WERI-Rb-1 (cell line): ENCODE measurements at places on chromosomes 13 and 19.
A peak's percentile ranks its signal among the peaks of the same experiment; 100 is the strongest.

- peak; percentile 7 for DNase-seq
Measured at GRCh38 chr13:43981091-43981490, 101.4 kb downstream of the LACC1 start.

DNA sequence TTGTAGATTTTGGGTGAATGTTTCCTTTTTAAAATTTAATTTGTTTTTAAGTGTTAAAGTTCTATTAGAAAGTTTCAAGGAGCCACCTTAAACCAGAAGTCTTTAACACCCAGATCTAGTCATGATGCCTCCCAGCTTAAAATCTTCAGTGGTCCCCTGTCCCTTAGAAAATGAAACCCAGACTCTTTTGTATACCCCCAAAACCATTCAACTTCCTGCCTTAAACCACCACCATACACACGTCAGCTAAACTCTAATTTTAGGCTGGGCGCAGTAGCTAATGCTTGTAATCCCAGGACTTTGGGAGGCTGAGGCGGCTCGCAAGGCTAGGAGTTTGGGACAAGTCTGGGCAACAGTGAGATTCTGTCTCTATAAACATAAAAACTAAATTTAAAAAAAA, 37.9 kb downstream of the N4BP2L1 start:
- no peak for DNase-seq

- peak; percentile 46 for DNase-seq
Measured at GRCh38 chr19:48975947-48976847, 11.1 kb downstream of the FTL start.

GRCh38 chr19:15280915-15281683, 48.9 kb upstream of the EPHX3 start:
- DNase-seq = peak; percentile 96

- no peak for DNase-seq
Measured at GRCh38 chr13:33262997-33263396, 22.6 kb downstream of the STARD13 start.

DNA sequence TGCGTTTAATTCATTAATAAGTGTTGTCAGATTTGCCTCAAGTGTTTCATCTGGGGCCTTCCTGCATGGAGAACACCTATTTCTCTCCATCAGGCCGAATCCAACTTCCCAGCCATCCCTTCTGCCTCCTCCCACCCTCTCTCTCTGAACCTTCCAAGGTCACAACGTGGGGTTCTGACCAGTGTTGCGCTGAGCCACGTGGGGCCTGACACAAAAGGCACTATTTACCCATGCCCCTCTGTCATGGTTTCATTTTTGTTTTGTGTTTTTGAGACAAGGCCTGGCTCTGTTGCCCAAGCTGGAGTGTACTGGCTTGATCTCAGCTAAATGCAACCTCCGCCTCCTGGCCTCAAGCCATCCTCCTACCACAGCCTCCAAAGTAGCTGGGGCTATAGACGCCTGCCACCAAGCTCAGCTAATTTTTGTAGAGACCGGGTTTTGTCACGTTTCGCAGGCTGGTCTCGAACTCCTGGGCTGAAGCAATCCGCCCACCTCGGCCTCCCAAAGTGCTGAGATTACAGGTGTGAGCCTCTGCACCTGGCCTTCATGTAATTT, 8.6 kb upstream of the IRGC start:
- no peak for DNase-seq

DNA sequence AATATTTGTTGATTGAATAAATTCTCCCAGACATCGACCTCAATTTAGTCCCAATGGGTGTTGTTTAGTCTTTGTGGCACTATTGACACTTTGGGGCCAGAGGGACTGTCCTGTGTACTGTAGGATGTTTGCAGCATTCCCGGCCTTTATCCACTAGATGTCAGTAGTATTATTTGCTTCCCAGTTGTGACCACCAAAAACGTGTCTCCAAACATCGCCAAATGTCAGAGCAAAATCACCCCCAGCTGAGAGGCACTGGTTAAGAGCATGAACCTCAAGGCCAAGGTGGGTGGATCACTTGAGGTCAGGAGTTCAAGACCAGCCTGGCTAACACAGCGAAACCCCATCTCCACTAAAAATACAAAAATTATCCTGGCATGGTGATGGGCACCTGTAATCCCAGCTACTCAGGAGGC, 15.4 kb downstream of the NLRP12 start:
- DNase-seq = peak; percentile 14

DNA sequence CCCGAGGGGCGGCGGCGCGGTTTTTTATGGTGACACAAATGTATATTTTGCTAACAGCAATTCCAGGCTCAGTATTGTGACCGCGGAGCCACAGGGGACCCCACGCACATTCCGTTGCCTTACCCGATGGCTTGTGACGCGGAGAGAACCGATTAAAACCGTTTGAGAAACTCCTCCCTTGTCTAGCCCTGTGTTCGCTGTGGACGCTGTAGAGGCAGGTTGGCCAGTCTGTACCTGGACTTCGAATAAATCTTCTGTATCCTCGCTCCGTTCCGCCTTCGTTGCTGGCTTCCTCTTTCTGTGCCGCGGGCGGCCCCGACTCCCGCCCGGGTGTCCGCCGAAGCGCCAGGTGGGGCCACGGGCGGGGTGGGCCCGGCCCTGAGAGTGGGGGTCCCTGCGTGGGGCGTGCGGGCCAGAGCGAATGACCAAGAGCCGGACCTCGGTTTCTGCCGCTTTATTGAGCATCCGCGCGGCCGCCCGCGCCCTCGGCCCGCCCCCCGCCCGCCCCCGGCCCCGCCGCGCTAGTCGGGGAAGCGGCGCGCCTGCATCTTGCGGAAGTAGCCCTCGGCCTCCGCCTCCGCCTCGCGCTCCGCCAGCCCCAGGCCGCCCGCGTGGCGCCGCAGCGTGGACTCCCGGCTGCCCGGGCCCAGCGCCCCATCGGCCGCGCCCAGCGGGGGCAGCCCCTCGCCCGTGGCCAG, 9.6 kb downstream of the PLPPR3 start:
- no peak for DNase-seq

DNA sequence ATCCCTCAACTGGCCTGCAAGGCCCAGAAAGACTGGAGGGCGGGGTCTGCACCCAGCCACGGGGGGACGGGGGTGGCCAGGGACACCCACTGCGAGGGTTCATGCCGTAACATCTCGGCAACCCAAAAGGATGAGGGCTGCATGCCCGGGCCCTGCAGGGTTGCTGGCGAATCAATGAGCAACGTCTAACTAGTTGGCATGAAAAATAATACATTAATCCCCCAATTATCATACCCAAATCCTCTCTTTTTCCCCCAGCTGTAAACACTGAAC, 232.2 kb downstream of the TUBA3C start:
- no peak for DNase-seq

- no peak for DNase-seq
Measured at GRCh38 chr13:23789576-23790346, 99.4 kb downstream of the MIPEP start.

GRCh38 chr13:19586904-19587634, 25.7 kb upstream of the TPTE2 start:
- DNase-seq = no peak

DNA sequence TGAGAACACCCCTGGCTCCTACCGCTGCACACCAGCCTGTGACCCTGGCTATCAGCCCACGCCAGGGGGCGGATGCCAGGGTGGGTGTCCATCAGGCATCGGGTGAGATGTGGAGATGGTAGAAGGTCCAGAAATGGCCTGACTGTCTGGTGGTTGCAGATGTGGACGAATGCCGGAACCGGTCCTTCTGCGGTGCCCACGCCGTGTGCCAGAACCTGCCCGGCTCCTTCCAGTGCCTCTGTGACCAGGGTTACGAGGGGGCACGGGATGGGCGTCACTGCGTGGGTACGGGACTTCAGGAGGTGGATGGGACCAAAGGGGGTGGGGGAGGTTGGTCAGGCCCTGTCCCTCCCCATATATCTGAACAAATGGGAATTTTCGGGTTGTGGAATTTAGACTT, 15.8 kb downstream of the LTBP4 start:
- DNase-seq = no peak

DNA sequence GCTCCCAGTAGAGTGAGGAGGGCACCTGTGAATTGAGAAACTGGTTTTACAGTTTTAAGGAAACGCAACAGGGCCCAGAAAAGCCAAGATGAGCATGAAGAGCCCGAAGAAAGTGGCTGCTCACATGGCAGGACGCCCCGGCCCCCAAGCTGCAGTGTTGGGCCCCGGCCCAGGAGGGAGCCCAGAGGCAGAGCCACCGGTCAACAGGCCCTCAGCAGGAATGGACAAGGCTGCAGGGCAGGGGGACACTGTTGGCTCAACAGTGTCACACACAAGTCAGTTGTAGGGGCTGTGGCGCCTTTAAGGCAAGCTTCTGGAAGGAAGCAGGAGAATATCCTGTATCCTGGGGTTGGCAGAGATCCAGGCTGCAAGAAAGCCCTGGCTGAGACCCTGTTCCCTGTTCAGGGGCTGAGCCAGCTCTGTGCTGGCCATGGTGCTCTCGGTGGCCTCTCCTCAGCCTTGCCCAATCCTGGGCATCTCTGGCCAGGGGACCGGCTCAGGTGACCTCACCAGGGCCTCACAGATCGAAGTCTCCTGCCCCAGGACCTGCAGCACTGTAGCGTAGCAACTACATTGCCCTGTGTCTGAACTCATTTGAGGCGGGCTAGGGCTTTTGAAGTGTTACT, 28.0 kb downstream of the UPF1 start:
- no peak for DNase-seq

DNA sequence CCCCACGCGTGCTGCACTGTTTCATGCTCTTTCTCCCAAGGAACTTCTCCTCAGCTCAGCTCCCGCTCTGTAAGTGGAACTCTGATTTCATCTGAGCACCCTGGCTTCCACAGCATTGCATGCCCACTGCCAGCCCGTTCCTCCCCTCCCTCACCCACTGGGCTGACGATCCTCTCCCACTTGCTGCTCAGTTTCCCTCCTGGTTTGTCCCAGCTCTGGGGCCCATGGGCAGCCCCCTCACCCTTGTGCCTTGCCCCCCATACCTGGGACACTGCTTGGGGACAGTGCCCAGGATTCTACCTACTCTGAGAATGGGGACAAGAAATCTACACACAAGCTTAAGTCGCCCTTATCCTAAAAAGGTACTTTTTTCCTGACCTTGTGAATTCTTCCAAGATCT, 115.9 kb upstream of the C1QTNF9B start:
- DNase-seq = no peak

GRCh38 chr19:19782783-19783182, 38.8 kb downstream of the ZNF506 start:
- DNase-seq = no peak

DNA sequence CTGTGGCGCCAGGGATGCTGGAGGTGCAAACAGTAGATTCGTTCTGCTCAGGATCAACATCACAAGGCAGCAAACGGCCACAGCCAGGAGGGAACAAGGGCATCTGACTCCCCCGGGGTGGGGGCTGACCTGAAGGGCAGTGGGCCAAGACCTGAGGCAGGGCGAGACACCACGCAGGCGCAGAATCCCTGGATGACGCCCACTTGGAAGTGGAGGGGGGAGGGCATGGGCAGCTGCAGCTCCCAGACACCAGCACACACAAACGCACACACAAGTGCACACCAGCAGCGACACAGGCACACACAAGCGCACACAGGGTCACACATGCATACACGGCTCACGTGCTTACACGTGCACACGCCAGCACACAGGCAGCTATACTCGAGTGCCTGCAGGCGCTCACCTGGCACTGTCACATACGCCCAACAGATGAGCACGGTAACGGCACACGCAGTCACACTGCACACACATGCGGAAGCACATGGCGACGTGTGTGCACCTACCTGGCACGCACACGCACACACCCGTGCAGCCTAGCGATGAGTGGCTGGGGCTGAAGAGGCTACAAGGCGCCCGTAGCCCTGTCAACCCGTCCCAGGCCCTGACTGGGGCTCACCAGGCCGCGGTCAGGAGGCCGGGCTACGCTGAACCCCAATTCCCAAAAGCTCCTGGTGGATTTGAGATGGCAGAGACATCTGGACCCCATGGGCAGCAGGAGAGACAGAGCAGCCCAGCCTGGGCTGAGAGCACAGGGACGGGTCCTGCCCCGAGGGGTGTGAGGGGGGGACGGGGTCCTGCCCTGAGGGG, 5.5 kb downstream of the C2CD4C start:
- no peak for DNase-seq

DNA sequence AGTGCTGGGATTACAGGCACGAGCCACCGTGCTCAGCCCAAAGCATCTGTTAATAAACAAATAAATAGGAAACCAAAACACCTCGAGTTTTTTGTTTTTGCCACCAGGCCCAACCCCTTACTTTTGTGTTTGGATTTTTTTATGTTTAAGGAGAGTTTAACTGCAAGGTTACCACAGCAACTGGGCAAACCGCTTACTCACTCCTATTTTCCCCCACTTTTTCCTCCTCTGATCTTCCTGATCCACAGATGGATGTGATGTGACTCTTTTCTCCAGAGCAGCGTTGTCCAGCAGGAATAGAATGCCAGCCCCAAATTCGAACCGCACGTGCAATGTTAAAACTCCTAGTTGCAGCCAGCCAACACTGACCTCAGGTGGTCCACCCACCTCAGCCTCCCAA, 2.1 kb upstream of the PNMA8B start:
- DNase-seq = no peak
